Tibial nerve (tissue), 4 donors: ENCODE measurements at places on chromosomes 4 and X. TPM values are rescaled to one million over a fixed set of nuclear protein-coding genes. Genes with fewer than 3 reads are reported as not detected.

DNA sequence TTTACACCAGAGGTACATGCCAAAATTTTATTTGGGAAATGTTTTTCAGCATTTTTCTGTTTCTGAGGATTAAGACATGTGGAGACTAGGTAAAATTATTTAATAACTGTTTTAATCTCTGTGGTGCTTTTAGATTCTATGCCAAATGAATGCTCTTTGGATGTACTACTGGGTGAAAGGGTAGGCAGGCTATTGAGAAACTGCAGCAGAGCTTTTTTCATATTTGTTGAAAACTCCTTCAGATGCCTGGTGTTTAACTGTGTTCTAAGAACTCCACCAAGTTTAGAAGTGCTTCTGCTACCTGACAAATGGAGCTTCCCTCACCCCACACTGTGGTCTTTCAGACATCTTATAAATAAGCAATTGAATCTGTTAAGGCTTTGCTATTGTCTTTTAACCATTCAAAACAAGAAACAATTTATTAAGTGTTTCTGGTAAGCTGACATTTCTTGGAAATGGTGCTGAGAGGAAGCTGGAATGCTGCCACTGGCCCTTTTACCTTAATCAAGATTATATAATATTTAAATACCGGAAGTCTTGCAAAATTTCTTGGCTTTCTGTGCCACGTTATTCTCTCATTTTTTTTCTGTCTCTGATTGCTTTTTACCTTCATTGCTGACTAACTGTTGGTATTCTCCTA lies 51.2 kb upstream of the CYSLTR1 start:
- no peak overlapping the region for H3K27ac ChIP-seq
- no peaks in the 10 kb centered on the region for H3K4me1 ChIP-seq
- no peak overlapping the region for H3K4me3 ChIP-seq
- DNase-seq = no peak

The PAGE2 gene
- not detected for total RNA-seq

The SCML2 gene
- 1.5 TPM for total RNA-seq

DNA sequence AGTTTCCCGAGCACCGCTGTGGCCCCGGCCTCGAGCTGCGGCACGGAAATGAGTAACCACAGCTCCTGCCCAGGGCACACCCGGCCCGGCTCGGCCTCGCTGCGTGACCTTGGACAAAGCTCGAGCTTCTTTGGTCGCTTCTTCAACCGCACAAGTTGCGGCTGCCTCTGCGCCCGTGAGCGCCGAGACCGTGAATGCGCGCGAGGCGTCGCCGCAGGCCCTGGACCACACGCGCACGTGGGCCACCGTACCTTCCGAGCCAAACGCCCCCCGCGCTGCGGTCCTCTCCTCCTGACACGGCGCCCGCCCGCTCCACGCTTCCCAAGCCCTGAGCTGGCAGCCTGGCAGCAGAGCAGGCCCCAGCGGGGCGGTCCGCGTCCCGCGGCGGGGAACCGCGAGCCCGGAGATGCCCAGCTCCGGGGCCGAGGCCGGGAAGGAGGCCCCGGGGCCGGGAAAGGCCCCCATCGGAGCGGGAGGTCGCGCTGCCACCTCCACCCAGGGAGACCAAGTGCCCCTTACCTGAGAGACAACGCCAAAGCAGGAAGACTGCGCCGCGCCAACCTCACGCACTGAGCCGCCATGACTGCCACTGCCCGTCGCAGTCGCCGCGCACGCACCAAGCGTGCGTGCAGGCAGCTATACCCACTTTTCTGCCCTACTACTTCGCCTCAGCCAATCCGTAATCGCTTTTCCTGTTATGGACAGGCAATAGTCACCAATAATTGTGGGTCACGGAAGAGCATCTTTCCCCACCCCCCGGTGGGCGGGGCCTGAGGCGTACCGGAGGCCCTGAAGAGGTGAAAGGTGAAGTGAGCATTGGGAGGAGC lies at the start of gene GRPEL1:
Gene GRPEL1 (minus strand): TSS at position 613 of the 827 bp plus-strand sequence. CDS start 32 bp downstream, at position 581.
- H3K36me3 ChIP-seq = peaks cover 4% of the 10 kb centered on the region
- peak within 1 kb of the TSS; percentile 87 for H3K4me3 ChIP-seq
- DNase-seq = peak; percentile 100
- H3K27ac ChIP-seq = peak within 1 kb of the TSS; percentile 69
- peaks cover 45% of the 10 kb centered on the region for H3K4me1 ChIP-seq

- no peak for DNase-seq
- no peaks in the 10 kb centered on the region for H3K4me1 ChIP-seq
- H3K27ac ChIP-seq = no peak overlapping the region
- H3K27me3 ChIP-seq = no peaks in the 10 kb centered on the region
- H3K36me3 ChIP-seq = no peaks in the 10 kb centered on the region
Measured at GRCh38 chrX:13179100-13179499, 134.7 kb upstream of the FAM9C start.

The ADH4 gene
- 0.66 TPM for total RNA-seq

The AMER1 gene
- total RNA-seq = 5.9 TPM

- no peak overlapping the region for H3K27ac ChIP-seq
- H3K27me3 ChIP-seq = no peaks in the 10 kb centered on the region
- DNase-seq = no peak
- H3K4me1 ChIP-seq = no peaks in the 10 kb centered on the region
- no peak overlapping the region for H3K4me3 ChIP-seq
Measured at GRCh38 chr4:3157366-3157765, 82.9 kb downstream of the HTT start.

The VGLL1 gene
- total RNA-seq = not detected

The MID1 gene
- total RNA-seq = 6.7 TPM

DNA sequence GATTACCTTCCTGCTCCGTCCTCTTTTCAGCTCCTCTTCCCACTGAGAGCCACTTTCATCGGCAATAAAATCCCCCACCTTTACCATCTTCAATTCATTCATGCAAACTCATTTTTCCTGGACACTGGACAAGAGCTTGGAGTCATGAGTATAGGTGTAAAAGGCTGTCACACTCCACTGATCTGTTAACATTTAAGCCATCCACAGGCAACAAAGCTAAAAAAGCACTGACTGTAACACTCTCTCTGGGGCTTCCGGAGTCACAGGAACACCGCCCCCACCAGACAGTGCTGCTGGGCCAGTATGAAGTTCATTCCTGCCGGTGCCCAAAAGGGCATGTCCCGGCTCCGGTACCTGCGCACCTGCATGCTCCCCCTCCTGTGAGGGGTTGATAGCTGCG lies 38.5 kb downstream of the MAGEB5 start:
- H3K27ac ChIP-seq = no peak overlapping the region
- no peak overlapping the region for H3K4me3 ChIP-seq
- H3K27me3 ChIP-seq = no peaks in the 10 kb centered on the region
- H3K36me3 ChIP-seq = no peaks in the 10 kb centered on the region
- DNase-seq = no peak

DNA sequence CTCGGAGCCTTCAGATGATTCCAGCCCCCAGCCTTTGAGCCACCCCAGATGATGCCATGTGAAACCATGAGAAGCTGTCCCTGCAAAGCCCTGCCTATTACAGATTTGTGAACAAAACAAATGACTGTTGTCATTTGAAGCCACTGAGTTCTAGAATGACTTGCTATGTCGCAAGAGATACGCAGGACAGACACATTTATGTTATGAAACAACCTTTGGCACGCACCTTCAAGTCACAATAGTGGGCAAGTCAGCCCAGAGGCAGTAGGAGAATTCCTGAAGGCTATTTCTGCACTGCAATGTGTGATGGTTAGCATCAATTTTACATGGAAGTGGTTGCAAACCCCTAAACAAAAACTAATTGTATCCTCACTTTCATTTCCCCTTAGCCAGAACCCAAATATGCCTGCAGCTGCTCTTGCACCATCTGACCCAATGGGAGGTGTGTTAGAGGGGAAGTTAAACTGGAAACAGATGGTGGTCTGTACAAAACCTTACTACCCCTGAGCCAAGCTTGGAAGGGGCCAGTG lies 174.4 kb upstream of the ATP6AP2 start:
- H3K27ac ChIP-seq = no peak overlapping the region
- DNase-seq = no peak
- H3K4me3 ChIP-seq = no peak overlapping the region
- H3K36me3 ChIP-seq = no peaks in the 10 kb centered on the region
- no peaks in the 10 kb centered on the region for H3K27me3 ChIP-seq

The CLNK gene
- not detected for total RNA-seq

DNA sequence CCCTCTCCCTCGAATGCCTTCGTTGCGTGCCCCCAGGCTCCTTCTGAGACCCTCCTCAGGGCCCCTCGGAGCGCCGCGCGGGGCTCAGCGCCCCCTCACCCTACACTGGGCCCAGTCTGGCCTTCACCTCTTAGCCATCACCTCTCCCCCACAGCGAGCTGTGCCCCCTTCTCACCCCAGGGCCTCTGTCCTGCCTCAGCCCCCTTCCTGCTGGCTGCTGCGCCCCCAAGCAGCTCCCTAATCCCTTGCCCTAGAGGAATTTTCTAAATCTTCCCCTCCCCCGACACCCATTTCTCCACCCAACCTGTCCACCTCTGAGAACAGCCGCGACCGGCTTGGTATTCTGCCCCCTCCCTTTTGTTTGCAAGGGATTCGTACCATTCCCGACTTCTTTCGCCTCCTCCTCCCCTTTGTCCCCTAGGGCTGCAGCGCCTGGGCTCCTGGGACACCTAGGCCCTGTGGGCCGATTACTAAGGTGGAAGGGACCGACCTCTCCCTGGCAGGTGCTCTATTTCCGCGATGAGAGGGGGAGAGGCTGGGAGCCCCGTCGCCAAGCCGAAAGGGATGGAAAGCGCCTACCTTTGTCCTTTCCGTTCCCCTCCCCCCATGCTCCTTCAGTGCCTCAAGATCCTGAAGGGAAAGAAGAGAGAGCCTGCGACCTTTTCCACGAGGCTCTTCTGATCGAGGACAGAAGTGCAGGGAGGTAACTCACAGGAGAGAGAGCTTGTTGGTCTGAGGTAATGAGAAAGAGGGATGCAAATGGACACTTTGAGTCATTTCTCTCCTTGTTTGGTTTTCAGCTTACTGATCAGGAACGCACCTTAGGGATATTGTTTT lies 10.9 kb downstream of the DLG3 start:
- H3K27me3 ChIP-seq = peaks cover 15% of the 10 kb centered on the region
- DNase-seq = no peak

DNA sequence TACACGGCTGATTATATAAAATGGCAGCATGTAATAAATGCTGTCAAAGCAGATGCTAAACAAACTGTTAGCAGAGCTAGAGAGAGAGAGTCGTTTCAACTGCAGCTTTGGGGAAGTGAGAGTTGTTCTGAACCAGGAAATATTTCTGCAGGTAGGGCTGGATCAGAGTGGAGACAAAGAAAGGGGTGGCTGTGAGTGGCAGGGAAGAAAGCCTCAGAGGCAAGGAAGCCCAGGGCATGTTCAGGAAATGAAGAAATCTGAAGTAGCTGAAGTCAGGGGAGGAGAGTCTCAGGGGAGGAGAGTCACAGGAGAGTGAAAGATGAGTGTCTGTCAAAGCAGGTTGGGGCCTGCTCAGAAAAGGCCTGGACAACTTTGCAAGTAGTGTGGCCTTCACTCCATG lies 48.4 kb upstream of the RPS6KA3 start:
- no peaks in the 10 kb centered on the region for H3K4me1 ChIP-seq
- DNase-seq = no peak
- no peaks in the 10 kb centered on the region for H3K27me3 ChIP-seq
- no peak overlapping the region for H3K4me3 ChIP-seq

GRCh38 chr4:151854731-151855130 lies 93.9 kb upstream of the GATB start:
- no peak overlapping the region for H3K27ac ChIP-seq
- H3K27me3 ChIP-seq = no peaks in the 10 kb centered on the region
- no peak overlapping the region for H3K4me3 ChIP-seq
- H3K36me3 ChIP-seq = no peaks in the 10 kb centered on the region

The MAGEB17 gene
- not detected for total RNA-seq

DNA sequence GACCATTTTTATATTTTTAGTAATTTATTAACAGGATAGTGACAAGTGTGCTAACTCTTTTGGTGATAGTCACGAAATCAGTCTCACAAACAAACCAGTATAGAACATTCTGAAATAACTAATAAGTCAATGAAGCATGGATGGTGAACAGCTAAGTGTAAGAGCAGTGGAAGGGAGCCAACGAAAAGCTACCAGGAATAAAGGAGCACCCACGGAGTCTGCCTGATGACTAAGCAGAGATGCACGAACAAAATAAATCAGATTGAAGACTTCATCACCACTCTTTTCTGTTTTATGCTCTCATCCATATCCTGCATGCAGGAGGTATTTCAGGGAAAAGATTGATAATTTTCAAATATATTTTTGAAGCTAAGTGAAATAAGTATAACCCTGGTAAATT lies 891.1 kb upstream of the HS3ST1 start:
- no peaks in the 10 kb centered on the region for H3K27me3 ChIP-seq
- no peak overlapping the region for H3K27ac ChIP-seq
- H3K36me3 ChIP-seq = no peaks in the 10 kb centered on the region

The USP26 gene
- not detected for total RNA-seq

DNA sequence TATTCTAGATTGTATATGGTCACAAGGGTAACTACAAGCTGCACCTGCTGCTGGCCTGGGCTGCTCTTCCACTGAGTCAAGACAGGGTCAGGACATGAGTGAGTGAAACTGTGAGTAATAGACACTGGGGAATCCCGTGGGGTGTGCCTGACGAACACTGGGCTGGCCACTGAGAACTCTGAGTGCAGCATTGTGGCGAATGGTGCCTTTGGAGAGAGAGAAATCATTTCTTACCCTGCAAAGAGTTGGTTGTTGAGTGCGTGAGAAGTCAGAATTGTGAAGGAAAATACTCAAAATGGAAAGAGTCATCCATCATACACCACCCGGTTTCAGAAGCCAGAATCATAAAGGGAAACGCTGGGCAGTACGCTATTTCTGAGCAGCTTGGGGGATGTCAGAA lies 43.1 kb upstream of the LSM6 start:
- H3K4me1 ChIP-seq = no peaks in the 10 kb centered on the region
- no peaks in the 10 kb centered on the region for H3K27me3 ChIP-seq
- DNase-seq = no peak
- H3K27ac ChIP-seq = no peak overlapping the region
- no peak overlapping the region for H3K4me3 ChIP-seq
- no peaks in the 10 kb centered on the region for H3K36me3 ChIP-seq

GRCh38 chr4:87406462-87406861 lies 15.5 kb upstream of the HSD17B11 start:
- H3K4me3 ChIP-seq = no peak overlapping the region
- no peaks in the 10 kb centered on the region for H3K36me3 ChIP-seq
- no peak overlapping the region for H3K27ac ChIP-seq
- DNase-seq = no peak
- peaks cover 5% of the 10 kb centered on the region for H3K4me1 ChIP-seq
- H3K27me3 ChIP-seq = no peaks in the 10 kb centered on the region

The FAM47A gene
- total RNA-seq = not detected

The PFKFB1 gene
- 5.0 TPM for total RNA-seq

- H3K36me3 ChIP-seq = no peaks in the 10 kb centered on the region
- H3K4me1 ChIP-seq = peaks cover 20% of the 10 kb centered on the region
- H3K27ac ChIP-seq = peak overlapping the region; percentile 89
- no peaks in the 10 kb centered on the region for H3K27me3 ChIP-seq
- H3K4me3 ChIP-seq = peak overlapping the region; percentile 55
Measured at GRCh38 chr4:168480931-168481611, 779 bp upstream of the DDX60L start.

DNA sequence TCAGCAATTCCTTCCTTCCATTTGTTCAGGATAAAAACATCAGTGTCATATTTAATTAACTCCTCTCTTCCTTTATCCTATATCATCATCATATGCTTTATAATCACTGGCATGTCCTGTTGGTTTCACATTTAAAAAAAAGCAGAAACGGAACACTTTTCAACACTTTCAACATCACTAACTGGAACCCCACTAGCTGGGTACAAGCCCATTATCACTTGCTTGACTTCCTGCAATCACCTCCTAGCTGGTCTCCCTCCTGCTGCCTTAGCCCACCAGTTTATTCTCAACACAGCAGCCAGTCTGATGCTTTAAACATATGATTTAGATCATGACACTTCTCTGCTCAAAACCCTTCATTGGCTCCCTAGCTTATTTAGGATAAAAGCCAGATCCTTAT lies 116.4 kb upstream of the LSM6 start:
- H3K27me3 ChIP-seq = no peaks in the 10 kb centered on the region
- no peaks in the 10 kb centered on the region for H3K36me3 ChIP-seq
- no peak overlapping the region for H3K27ac ChIP-seq
- no peak overlapping the region for H3K4me3 ChIP-seq

The ARHGAP4 gene
- 90.9 TPM for total RNA-seq
